ENCODE measurements at places on chromosomes 1 and 21.
A peak's percentile ranks its signal among the peaks of the same experiment; 100 is the strongest.

- DNase-seq = no peak
These were observed 22.8 kb downstream of the ECE1 start for GRCh38 chr1:21267191-21268077.

DNA sequence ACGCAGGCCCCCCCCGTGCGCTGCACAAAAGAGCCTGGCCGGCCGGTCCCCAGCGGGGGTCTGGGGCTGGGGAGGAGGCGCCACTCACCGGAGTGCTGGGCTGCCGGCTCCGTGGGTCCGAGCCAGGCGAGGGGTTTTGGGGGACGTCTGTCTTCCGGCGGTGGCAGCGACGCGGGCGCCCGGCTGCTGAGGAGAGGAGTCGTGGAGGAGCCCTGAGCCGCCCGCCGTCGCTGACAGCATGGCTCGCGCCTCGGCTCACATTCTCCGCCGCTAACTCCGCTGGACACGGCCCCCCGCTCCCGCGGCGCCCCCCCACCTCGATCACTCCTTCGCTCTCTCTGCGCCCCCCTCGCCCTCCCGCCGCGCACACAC lies 649 bp downstream of the AHDC1 start:
- no peak for DNase-seq

DNA sequence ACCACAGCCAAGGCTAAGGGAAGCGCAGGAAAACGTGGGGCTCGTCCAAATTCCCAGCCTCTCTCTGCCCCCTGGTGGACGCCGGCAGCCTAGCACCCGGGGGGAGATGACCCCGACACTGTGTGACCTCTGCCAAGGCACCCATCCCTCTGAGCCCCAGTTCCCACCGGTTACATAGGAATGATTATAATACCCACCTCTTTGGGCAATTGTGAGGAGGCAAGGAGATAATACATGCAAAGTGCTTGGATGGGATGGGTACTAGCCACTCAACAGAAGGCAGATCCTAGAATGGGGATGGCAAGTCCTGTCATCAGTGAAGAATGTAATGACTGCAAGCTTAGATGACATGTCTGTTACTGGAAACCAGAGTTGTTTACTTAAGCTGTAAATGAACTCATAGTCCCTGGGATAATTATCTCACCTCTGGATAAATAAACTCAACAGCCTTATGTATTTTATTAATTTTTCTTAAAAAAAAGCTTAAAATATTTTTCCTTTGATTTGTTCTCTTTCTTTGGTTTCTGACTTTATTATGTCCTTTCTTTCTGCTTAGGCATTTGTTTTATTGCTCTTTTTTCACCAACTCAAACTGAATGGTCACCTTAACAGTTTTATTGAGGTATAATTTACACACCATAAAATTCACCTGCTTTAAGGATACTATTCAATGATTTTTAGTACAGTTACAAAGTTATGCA lies 11.3 kb upstream of the BMP8B start:
- DNase-seq = peak; percentile 68

GRCh38 chr1:79646880-79647279 lies 640.4 kb upstream of the ADGRL4 start:
- DNase-seq = no peak

DNA sequence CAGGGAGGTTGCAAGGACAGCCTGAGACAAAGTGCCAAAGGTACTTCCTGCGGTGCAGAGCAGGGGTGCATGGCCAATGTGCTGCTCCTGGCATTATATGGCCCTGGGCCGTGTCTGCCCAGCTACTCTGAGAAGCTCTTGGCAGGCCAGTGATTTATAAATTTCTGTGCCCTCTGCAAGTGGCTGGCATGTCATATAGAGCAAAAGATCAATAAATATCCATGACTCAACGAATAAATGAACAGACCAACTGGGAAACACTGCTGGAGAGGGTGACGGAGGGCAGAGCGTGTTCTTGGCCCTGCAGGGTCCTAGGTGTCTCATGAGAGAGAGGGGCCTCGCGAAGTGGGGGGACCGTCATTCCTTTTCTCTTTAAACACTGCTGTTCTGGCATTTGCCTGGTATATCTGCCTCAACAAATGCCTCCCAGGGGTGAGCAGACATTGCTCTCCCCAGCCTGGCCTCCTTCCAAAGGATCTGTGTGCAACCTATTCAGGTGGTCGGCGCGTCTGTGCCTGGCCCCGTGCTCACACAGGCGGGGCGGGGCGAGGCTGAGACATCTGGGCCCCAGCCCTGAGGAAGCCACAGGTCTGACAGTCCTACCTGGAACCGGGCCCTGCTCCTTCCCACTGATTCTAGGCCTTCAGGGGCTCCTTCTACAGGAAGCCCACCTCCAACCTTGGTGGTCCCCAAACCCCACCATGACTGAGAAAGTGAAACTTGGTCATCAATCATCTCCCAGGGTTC lies 82.3 kb downstream of the MRPL37 start:
- no peak for DNase-seq

DNA sequence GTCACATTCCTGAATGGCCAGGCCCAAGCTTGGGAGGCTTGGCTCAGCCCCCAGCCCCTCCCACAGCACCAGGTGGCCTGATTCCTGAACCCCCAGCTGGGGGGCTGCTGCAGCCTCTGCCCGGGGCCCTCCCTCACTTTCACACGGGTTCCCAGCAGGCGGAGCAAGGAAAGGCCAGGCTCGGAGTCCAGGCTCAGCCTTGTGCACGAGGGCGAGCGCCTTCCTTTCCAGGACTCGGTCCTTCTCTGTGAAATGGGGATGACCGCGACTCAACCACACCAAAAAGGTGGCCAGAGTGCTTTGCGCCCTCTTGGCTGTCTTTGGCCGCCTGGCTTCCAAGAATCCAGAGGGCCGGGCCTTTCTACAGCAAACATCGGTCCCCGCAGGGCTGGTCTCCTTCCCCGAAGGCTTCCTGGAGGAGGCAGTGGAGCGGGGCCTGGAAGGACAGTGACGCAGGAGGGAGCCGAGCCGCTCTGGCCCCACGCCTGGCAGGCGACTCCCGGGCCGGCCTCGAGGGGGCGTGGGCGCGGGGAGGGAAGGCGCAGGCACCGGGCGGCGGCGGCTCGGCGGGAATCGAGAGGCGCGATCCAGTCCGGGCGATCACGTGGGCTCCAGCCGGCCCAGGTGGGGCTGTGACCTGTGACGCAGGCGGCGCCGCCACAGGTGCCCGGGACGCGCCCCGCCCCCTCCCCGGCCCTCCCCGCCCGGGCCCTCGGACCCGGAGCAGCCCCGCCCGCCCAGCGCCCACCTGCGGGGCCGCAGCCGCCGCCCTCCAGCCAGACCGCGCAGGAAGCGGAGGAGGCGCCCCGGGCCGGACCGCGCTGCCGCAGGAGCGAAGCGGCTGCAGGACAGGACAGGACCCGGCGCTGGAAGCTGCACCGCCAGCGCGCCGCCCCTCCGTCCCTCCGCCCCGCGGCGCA lies at the start of gene ARHGEF16:
Gene ARHGEF16, plus strand, starts transcription at position 775 of the 920 bp plus-strand sequence. CDS start 8,420 bp downstream, outside the sequence.
- DNase-seq = no peak

GRCh38 chr21:45845063-45845769 lies 136.4 kb upstream of the COL6A1 start:
- DNase-seq = no peak

DNA sequence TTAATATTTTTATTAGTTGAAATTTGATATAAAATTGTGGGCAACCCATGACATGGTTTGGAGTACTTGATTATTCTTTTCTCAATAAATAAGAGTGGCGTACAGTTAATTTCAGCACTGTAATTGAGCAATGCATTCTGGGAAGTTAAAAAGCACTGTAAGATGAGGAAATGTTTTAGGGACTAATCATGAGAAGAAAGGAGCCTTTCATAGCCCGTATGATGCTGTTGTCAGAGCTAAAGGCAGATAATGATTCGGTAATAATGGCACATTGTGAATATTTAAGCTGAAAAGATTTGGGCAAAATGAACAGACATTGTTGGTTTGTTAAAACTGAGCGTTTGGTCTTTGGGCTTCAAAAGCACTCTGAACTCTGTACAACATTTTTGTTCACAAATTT lies 139.3 kb downstream of the NFIA start:
- DNase-seq = no peak

GRCh38 chr1:207316141-207316540 lies 5.3 kb upstream of the CD55 start:
- no peak for DNase-seq

DNA sequence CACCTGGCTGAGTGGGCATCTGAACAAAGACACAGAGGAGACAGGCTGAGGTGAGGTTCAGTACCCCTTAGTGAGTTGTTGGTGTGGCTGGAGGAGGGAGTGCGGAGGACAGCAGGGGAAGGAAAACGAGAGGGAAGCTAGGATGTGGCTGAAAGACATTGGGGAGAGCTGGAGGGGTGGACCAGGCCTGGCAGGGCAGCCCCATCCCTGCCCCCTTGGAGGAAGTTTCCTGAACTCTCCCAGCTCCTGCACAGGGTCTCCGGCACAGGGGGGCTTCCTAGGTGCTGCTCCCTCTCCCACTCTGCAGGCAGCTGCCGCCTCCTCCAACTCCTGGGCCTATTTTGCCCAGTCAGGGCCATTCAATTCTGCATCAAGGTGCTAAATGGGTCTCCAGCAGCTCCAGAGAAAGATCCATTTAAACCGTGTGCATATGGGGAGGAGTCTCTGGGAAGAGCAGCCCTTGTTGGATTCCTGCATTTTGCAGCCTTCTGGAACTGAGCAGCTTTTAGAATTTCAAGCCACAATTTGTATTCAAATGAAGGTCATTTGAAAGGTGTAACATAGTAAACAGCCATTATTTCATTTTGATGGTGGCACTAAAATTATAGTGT lies 193.9 kb downstream of the CAMTA1 start:
- no peak for DNase-seq

DNA sequence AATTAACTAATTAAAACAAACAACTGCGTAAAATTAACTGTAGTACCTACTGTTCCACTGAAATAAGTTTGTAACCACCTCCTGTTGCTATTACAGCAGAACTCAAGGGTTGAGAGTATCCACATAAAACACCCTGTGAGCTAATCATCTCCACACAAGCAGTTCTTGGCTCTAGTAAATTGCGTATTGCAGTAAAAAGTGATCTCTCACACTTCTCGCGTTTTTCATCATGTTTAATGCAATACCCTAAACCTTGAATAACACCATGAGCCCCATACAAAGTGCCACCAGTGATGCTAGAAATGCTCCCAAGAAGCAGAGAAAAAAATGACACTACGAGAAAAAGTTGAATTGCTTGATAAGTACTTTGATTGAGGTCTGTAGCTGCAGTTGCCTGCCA lies 29.3 kb upstream of the CEP350 start:
- DNase-seq = no peak
